ENCODE measurements at places on chromosomes 4 and X.
A peak's percentile ranks its signal among the peaks of the same experiment; 100 is the strongest.

- no peak for DNase-seq
Measured at GRCh38 chrX:109691277-109691676, 41.8 kb downstream of the ACSL4 start.

- DNase-seq = no peak
Measured at GRCh38 chr4:2615821-2616220, 79.4 kb downstream of the FAM193A start.

DNA sequence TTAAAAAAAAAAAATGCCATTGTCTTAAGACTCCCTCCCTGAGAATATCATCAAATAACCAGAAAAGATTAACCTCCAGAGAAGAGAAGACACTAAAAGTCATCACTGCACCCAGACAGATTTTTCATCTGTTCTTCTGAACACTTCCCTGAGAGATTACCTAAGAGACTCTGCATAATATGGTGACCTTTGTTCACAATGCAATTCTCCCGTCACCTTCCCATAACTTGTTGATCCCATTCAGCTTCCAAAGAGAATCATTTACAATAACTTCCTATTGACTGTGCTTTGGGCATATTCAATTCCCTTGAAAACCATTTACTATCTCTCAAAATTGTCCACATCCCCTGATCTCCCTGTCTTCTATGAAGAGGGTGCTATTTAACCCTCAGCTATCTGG lies 85.1 kb upstream of the SMAD1 start:
- DNase-seq = no peak

DNA sequence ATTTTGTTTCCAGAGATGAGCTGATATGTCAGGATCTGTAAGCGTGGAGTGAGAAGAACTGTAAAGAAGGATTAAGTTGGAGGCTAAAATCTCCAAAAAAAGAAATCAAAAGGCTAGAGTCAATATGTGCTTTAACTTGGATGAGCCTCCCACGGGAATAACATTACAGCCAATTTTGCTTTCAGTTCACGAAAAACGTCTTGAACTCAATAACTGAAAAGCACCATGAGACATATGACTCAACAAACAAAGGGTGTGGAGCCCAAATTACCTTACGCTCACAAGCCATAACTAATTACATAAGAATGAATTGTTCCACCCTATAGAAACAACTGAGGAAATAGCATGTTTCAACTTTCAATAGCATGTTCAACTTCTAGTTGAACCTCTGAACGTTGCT lies 22.3 kb downstream of the TMPRSS11D start:
- no peak for DNase-seq

DNA sequence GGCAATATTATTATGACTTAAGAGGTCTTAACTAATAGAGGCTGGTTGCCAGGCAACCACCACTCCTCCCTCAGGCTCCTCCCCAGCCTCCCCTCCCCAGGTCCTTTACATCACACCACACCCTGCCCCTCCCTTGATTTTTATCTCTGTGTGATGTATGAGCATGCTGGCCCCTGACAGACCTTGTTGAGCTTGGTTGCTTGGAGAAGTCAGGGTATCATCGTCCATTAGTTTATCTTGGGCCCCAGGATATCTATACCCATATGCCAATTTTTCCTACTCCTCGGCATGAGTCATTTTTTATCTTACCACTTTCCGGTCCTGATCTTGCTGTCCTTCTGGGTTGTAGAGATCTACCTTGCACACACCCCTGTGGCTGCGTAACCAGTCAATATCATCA lies 2.5 kb downstream of the AKAP4 start:
- DNase-seq = peak; percentile 69

DNA sequence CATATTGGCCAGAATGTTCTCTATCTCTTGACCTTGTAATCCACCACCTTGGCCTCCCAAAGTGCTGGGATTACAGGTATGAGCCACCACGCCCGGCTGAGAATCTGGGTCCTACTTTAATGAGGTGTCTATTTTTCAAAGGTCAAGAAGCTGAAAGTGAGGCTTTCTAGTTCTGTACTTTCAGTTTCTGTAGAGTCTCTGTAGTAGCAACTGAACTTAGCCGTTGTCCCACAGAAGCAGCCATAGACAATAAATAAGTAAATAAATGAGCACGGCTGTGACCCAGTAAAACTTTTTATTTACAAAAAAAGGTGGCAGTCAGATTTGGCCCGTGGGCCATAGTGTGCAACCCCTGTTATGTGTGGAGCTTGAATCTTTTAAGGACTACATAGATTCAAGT lies 92.0 kb downstream of the FNIP2 start:
- DNase-seq = no peak

- no peak for DNase-seq
Measured at GRCh38 chrX:69309074-69309792, 144.0 kb upstream of the PJA1 start.

GRCh38 chrX:143788265-143788664 lies 67.7 kb upstream of the SPANXN2 start:
- no peak for DNase-seq

- DNase-seq = no peak
Measured at GRCh38 chrX:40423299-40423698, 157.5 kb upstream of the ATP6AP2 start.

- DNase-seq = no peak
Measured at GRCh38 chr4:48720459-48720858, 59.6 kb downstream of the FRYL start.

DNA sequence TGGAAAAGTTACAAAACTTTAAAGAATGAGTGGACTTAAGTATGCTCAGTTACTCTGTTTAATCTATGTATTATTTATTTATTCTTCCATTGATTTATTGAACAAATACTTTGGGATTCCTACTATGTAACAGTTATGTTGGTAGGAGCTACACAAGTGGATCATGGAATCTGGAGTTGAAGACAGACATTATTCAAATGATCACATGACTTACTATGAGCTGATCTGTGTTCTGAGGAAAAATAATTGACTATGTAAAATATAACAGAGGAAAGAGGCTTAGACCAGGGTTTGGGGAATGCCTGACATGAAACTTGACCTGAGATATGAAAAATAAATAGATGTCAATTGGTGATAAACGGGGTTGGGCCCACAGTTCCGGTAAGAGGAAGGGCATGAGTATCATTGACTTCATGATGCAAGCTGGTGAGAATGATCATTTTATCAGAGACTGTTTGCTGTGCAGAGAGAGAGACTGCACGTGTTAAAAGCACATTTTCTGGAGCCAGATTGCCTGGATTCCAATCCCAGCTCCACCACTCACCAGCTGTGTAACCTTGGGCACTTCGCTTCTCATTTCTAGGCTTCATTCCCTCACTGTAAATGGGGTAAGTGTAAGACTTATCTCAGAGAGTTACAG lies 179.0 kb downstream of the SPCS3 start:
- no peak for DNase-seq

- no peak for DNase-seq
Measured at GRCh38 chr4:45954276-45954675, 169.6 kb downstream of the GABRG1 start.

DNA sequence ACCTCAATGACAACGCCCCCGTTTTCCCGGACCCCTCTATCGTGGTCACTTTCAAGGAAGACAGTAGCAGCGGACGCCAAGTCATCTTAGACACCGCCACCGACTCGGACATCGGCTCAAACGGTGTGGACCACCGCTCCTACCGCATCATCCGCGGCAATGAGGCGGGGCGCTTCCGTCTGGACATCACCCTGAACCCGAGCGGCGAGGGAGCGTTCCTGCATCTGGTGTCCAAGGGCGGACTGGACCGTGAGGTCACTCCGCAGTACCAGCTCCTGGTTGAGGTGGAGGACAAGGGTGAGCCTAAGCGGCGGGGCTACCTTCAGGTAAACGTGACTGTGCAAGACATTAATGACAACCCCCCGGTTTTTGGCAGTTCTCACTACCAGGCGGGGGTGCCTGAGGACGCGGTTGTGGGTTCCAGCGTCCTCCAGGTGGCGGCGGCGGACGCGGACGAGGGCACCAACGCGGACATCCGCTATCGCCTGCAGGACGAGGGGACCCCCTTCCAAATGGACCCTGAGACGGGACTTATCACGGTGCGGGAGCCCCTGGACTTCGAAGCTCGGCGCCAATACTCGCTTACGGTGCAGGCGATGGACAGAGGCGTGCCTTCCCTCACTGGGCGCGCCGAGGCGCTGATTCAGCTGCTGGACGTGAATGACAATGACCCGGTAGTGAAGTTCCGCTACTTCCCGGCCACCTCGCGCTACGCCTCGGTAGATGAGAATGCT lies 2.2 kb downstream of the FAT4 start:
- DNase-seq = peak; percentile 55

- DNase-seq = no peak
Measured at GRCh38 chr4:150949342-150949741, 65.7 kb downstream of the LRBA start.

- DNase-seq = no peak
Measured at GRCh38 chrX:40893251-40893910, 158.0 kb upstream of the MED14 start.

Data from BE2C (cell line).